SK-MEL-5 (cell line): ENCODE measurements at places on chromosomes 13 and 19.

DNA sequence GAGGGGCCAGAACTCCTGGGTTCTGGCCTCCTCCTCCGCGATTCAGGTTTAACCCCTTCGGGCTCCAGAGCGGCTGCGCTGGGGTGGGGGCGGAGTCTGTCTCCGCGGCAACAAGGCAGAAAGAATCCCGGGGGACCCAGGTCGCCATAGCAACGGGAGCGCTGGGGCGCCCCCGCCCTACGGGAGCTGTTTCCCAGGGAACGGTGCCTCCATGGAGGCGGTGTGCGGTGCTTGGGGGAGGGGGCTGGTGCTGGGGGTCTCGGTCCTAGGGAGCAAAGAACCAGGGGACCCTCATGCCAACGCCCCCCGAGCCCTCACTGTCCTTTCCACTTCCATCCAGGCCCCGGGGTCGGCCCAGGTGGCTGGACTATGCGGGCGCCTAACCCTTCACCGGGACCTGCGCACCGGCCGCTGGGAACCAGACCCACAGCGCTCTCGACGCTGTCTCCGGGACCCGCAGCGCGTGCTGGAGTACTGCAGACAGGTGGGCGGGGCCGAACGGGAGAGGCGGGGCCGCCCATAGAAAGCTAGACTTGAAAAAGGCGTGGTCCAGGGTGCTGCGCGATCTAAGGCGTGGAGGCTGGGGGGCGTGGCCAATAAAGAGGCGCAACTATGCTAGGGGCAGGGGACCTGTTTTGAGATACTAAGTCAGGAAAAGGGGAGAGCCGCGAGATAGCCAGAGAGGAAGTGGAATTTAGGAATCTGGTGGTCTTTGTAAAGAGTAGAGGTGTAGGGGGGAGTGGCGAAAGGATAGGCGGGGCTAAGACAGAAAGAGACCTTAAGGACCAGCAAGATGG lies 1.2 kb downstream of the APLP1 start:
- DNase-seq: peak; percentile 90

- DNase-seq: no peak
Measured at GRCh38 chr13:30570691-30571090, 47.0 kb upstream of the USPL1 start.

GRCh38 chr19:1392407-1392806 lies 8.7 kb downstream of the NDUFS7 start:
- DNase-seq: no peak

- DNase-seq: peak; percentile 64
Measured at GRCh38 chr13:109783447-109783814, 3.0 kb downstream of the IRS2 start.
